Heart right ventricle (tissue), 16 donors: ENCODE measurements at places on chromosomes 5 and 9.

- no peak for DNase-seq
These were observed 13.5 kb downstream of the NREP start for GRCh38 chr5:111743512-111743911.

GRCh38 chr9:35729101-35729500 lies 2.9 kb downstream of the TLN1 start:
- DNase-seq = no peak

DNA sequence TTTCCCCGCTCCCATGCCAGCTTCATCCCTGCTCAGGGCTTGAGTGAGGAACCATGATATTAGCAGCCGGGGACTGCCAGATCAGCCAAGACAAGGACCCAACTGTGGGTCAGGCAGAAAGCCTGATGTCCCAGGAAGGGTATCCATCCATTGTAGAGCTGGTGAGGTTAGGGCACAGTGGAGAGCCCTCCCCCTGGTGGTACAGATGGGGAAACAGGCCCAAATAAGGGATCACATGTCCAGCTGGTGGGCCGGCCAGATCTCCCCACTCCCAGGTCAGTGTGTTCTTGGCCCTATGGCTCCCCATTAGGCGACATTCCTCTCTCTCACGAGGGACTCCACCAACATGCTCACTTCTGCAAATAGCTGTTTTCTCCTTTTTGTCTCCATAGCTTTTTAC lies 9.0 kb downstream of the CDX1 start:
- DNase-seq = no peak

DNA sequence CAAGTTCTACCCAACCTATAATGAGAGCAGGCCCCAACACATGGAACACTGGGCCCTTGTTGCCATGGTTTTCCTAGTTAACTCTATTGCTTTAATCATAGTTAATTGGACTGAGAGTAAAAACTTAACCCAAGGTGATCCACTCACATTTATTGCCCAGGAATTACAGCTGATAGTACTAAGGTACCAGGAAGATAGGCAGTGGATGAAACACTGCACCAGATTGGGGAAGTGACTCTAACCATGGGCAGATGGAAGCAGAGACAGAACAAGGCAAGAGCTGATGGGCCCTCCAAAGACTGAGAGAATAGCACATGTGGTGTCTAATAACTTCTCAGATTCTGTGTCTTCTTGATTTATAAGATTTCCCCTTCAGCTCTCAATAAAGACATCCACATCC lies 145.7 kb upstream of the TRIM32 start:
- no peak for DNase-seq

GRCh38 chr5:56386046-56386445 lies 152.9 kb upstream of the ANKRD55 start:
- no peak for DNase-seq

DNA sequence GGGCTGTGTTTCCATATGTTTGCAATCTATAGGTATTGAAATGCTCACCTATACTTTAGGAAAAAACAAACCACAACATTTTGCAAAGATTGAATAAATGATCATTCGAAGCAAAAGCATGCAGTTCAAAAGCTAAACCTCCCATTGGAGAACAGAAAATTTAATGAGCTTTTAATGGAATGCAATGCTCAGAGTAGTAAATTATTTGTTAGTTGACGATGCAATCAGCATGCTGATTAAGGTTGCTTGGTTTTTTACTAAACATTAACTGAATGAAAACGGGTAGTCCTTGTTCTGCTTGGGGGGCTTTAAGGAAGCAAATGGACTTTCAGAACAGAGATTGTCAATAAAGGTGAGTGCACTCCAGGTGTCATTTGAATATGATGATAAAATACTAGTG lies 123.3 kb upstream of the TMEM161B start:
- no peak for DNase-seq

DNA sequence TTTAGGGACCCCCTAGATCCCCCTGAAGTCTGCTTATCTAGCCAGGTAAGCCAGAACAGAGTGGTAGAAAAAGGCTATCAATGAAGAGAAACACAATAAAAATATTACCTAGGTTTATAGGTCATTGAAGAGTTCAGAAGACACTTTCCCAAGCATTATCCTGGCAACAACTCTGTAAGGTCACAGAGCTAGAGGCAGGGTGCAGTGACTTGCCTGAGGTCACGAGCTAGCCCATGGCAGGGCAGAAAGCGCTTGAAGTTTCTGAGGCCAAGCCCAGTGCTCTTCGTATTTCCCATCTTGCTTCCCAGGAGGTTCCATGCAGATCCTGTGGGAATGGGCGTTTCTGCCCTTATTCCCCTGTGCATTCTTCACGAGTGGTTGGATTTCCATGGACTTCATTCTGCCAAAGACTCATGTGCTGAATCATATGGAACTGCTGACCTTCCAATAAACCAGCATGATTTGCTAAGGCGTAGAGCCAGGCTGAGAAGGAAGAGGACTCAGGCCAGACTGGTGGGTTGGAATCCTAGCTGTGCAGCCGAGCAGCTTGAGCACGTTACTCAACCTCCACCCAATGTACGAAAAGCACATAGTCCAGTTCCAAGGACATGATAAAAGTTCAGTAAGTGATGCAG lies 22.1 kb downstream of the TRMO start:
- DNase-seq = no peak

DNA sequence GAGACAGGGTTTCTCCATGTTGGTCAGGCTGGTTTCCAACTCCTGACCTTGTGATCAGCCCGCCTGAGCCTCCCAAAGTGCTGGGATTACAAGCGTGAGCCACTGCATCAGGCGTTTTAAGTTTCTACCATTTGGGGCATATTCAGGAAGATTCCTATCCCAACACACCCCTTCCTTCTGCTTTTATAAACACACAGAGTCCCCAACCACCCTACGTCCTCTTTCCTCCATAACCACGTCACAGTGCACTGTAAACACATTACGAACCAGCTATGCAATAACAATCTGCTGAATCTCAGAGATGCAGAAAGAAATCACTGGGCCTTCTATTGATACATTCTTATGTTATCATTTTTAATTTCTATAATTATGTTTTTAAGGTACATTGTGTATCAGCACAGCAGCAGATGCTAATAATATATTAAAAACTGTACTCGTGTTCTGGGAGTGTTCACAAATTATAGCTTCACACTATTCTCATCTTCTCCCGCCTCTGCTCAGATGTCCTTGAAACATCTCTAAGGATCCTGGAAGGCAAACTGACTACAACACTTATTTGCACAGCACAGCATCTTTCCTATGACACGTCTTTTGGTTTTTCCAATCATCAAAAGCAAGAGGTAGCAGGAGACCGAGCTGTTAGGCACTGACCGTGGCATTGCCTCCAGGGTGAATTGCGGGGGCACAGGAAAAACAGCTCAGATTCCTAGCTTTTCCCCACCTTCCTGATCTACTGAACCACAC lies 60.2 kb downstream of the KCNIP1 start:
- no peak for DNase-seq

GRCh38 chr5:113764382-113764781 lies 250.9 kb downstream of the YTHDC2 start:
- no peak for DNase-seq

- DNase-seq = no peak
These were observed 17.9 kb upstream of the RANBP17 start for GRCh38 chr5:170843870-170844269.

DNA sequence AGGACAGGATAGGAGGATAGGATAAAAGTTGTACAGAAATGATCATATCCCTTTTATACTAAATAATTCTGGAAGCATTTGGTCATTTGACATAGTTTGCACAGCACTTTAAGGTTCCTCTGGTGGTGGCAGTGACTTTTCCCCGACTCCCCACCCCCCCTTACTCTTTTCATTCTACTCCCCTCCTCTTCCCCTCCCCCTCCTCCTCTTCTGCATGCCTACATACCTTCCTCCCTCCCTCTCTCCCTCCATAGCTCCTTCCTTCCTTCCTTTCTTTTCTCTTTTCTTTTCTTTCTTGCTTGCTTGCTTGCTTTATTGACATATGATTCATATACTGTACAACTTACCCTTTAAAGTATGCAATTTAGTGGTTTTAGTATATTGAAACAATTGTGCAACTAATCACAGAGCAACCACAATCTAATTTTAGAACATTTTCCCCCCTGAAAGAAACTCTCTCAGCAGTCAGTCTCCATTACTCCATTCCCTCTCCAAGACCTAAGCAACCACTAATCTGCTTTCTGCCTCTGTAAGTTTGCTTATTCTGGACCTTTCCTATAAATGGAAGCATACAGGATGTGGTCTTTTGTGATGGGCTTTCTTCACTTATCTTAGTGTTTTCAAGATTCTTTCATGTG lies 159.0 kb downstream of the HACD4 start:
- no peak for DNase-seq

DNA sequence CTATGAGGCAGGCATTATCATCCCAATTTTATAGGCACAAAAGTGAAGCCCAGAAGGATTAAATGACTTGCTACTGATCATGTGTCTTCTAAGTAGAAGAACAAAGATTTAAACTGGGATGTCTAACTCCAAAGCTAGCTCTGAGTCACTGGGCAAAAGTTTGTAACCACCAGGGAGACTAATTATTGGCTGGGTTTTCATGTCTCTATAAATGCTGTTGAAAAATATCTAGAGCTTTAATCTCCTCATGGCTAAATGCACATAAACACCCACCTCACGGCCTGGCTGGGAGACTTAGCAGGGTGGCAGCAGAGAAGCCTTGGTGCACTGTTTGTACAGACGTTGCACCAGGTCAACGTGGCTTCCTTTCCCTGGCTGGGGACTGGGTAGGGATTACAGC lies 144.6 kb downstream of the MELK start:
- no peak for DNase-seq

GRCh38 chr5:55226934-55227663 lies at the start of gene MCIDAS:
Gene MCIDAS (minus strand): TSS chr5:55227315. CDS start chr5:55227138, 177 bp downstream.
- DNase-seq = no peak

- DNase-seq = no peak
These were observed 218.2 kb downstream of the MAST4 start for GRCh38 chr5:66814146-66814991.

DNA sequence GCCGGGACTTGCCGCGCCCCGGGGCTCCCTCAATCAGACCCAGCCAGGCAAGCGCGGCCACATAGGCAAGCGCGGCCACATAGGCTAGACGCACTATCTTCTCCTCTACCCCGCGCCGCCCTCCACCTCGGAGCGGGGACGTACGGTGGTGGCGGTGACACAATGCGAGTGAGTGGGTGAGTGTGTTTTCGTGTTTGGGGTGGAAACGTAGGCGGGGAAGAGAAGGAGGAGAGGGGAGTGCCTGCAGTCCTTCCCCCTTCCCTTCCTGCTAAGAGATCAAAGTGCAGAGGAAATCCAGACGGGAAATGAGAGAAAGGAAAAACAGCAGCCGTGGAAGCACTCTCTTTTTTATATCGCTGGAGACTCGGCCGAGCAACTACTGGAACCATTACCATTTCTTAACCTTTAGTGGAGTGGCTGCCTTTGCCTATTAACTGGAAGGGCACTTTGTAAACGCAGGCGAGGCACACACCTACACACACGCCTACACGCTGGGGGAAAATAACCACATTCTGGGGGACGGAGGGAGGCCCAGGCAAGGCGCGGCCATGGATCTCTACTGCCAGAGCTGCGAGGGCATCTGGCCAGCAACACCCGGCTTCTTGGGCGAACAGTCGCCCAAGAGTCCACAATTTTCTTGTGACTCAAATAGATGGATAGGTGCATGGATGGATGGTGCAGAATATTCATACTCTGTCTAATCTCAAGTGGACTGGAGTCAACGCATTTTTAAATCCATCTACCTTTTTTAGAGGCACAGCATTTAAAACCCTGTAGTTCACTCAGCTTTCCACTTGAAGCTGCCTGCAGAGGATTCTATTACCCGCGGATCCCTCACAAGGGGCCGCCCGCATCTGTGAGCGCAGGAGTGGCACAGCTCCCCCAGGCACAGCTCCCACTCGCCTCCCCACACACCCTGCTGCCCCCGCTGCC lies 2.1 kb downstream of the EDIL3 start:
- peak; percentile 6 for DNase-seq

- DNase-seq = peak; percentile 63
These were observed 416.5 kb upstream of the CCNH start for GRCh38 chr5:87829217-87829551.

DNA sequence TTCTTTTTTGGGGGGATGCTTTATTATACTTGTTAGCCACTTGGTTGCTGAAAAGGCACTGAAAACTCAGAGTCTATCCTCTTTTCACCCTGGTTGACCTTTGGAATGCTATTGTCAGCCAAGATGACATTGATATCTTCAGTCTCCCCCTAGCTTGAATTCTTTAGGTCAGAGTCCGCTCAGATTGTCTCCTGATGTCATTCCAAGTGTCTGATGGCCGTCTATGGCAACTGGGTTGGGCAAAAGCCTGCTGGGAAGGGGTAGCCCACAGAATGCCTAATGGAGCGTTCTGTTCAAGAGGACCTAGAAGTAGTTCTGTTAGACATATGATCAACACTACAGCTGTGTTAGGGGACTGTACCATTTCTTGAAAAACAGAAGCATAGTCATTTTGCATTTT lies 9.7 kb upstream of the MEF2C start:
- no peak for DNase-seq

GRCh38 chr5:181189363-181189961 lies 15.5 kb downstream of the TRIM7 start:
- DNase-seq = no peak

DNA sequence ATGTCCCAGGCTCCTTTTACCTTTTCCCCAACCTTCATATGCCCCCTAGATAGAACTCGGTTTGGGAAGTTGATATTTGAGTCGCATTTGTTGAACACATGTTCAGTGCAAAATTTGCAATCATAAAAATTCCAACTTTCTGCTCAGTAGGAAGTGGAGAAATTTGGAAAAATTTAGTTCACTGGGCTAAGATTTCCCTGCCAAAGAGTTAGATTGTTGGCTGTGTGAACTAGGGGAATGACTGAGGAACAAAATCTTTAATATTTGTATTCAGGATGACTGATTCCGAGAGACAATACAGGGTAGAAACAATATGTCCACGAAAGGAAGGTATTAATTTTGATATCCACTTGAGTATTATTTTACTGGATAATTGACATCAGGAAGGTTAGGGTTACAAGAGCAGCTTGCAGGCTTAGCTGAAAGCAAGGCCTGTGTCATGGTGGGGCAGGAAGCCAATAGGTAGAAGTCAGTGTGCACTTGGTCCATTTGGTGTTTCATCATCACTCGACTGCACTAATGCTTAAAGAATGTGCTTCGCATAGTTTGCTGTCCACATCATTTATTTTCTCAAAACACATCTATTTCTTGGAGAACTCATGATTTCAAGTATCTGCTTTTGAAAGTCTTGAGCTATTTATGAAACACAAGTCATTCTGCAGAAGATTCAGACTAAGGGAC lies 59.4 kb upstream of the GNA14 start:
- peak; percentile 46 for DNase-seq

GRCh38 chr9:97840521-97840920 lies 12.5 kb upstream of the FOXE1 start:
- no peak for DNase-seq
